Uterus (tissue), 4 donors: ENCODE measurements at places on chromosomes 4 and X. TPM values are rescaled to one million over a fixed set of nuclear protein-coding genes. Genes with fewer than 3 reads are reported as not detected.

ARR3 gene
- not detected for total RNA-seq

KIAA1210 gene
- not detected for total RNA-seq

SAGE1 gene
- not detected for total RNA-seq

SLIT2 gene
- 22.9 TPM for total RNA-seq

CFAP299 gene
- total RNA-seq = not detected

GAGE12H gene
- not detected for total RNA-seq

OPN1LW gene
- total RNA-seq = not detected

CASP6 gene
- 35.0 TPM for total RNA-seq

GASK1B gene
- 54.7 TPM for total RNA-seq

EGFL6 gene
- total RNA-seq = not detected

FAM9B gene
- 4.4 TPM for total RNA-seq

VSIG4 gene
- 13.4 TPM for total RNA-seq

AMER1 gene
- total RNA-seq = 3.5 TPM

PPID gene
- 19.9 TPM for total RNA-seq

DKK2 gene
- total RNA-seq = not detected

XAGE1A gene
- not detected for total RNA-seq

ATP10D gene
- total RNA-seq = 17.4 TPM

CT45A10 gene
- total RNA-seq = not detected

FGB gene
- total RNA-seq = 1.1 TPM

TENM3 gene
- total RNA-seq = 15.1 TPM

TCEAL7 gene
- 37.6 TPM for total RNA-seq

VAMP7 gene
- 32.1 TPM for total RNA-seq

PARM1 gene
- 28.2 TPM for total RNA-seq

MAGEA1 gene
- not detected for total RNA-seq

ABCG2 gene
- total RNA-seq = 54.3 TPM

SFRP2 gene
- 0.26 TPM for total RNA-seq

ATP1B4 gene
- total RNA-seq = not detected

SLC10A4 gene
- 0.24 TPM for total RNA-seq

CLCN4 gene
- total RNA-seq = 0.88 TPM

ITIH6 gene
- not detected for total RNA-seq

MEPE gene
- not detected for total RNA-seq

RNF150 gene
- total RNA-seq = 17.4 TPM

TLR7 gene
- total RNA-seq = 2.2 TPM
